ENCODE measurements at places on chromosomes 6 and 20. TPM values are rescaled to one million over a fixed set of nuclear protein-coding genes. Genes with fewer than 3 reads are reported as not detected.
A peak's percentile ranks its signal among the peaks of the same experiment; 100 is the strongest.

- DNase-seq = peak; percentile 57
Measured at GRCh38 chr6:44627091-44627882, 239.8 kb downstream of the CDC5L start.

GRCh38 chr6:149062653-149063348 lies 254.7 kb upstream of the TAB2 start:
- DNase-seq = peak; percentile 79

GRCh38 chr6:170057034-170057734 lies 233.7 kb downstream of the DLL1 start:
- no peak for DNase-seq

Gene CGA
- total RNA-seq = not detected

- no peak for DNase-seq
Measured at GRCh38 chr20:48378976-48379675, 448.7 kb downstream of the PREX1 start.
